ENCODE measurements at places on chromosomes 5 and 9.

- DNase-seq = no peak
Observed at GRCh38 chr9:133938753-133939152, 53.4 kb downstream of the VAV2 start.

DNA sequence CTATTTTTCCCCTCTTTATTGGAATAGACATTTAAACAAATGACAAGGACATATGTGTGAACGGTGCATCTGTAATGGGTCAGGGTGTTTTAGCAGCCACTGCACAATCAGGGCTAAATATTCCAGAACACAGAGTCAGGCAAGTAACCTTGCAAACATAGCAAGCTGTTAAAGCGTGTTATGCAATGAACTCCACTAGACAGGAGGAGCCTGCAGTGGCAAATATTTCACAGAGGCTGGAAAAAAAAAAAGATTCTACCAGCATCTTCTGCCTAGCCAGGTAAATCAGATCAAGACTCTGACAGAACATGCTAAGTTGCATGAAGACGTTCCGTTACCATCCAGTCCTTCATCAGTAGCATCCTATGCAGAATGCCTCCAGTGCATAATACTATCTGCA, 171.8 kb downstream of the SEMA5A start:
- no peak for DNase-seq

DNA sequence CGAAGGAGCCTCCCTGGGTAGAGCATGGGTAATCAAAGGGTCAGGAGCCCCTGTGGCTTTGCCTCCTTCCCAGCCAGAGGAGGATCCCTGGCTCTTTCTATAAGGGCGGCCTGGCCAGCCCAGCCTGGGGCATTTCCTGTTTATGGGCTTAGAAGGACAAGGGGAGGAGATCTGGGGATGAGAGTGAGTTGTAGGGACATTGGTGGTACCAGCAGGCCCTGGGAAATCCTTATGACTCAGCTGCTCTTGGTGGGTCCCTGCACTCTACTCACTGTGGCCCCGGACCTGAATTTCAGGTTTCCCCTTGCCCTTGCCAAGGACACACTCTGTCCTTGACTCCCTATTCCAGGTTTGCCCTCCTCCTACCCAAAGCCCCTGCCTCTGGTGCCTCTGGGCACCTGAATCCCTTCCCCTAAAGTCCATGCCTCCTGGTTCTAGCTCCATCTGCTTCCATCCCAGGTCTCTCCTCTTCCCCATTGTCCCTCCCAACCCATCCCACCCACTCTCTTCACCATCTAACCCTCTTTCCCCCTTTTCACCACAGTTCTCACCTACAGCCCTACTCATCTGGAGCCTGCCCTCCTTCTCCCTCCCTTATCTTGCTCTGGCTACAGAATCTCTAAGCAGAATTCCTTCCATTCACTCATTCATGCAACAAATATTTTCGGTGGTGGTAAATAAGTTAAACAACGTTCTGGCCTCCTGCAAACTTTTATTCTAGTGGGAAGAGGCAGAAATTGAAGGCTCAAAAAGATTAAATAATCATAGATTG, 34.9 kb downstream of the PCDH1 start:
- no peak for DNase-seq

DNA sequence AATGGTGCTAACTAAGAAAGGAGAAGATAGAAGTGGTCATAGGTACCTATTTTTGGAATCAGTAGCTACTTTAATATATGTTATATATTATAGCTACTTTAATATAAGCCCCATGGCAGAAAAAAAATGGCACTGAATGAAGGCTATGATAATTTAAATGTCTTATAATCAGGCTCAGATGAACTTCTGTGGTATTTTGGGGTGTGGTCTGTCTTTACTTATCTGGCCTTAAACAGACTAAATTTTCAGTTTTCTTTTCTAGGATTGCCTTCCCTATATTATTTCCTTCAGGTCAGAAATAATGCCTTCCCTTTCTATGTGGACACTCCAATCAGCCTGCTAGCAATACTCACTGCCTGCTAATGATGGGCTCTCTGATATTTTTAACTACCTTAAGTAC, 292.3 kb downstream of the SLF1 start:
- no peak for DNase-seq

DNA sequence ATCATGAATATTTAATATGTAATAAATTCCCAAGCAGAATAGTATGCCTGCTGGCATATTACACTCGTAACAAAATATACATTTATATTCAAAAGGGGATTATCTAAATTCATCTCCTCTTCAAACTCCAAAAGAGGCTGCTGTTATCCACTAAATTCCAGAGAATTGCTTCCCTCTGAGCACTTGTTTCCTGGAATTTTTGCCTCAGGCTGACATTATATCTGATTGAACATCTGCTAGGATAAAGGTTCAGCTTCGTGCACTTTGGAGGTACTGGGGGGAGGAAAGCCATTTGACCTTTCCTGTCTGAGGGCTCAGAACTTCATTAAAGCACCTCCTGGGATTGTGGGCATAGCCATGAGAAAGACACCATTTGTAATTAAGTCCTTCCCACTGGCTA, 4.3 kb upstream of the HAPLN1 start:
- DNase-seq = no peak

GRCh38 chr5:86565197-86565789, 52.4 kb upstream of the COX7C start:
- DNase-seq = no peak

DNA sequence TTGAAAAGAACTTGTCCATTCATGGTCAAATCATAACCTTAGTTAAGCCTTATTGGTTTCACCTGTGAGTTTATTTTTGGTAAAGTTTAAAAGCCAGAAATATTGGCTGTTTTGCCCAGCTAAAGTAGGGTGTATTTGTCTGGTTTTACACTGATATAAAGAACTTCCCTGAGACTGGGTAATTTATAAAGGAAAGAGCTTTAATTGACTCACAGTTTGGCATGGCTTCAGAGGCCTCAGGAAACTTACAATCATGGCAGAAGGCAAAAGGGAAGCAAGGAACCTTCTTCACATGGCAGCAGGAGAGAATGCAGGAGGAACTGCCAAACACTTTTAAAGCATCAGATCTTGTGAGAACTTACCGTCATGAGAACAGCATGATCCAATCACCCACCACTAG, 55.3 kb downstream of the JAKMIP2 start:
- no peak for DNase-seq

GRCh38 chr5:126954981-126955380, 75.4 kb downstream of the MARCHF3 start:
- DNase-seq = no peak

GRCh38 chr9:36336131-36336907, 63.8 kb downstream of the RNF38 start:
- DNase-seq = no peak

DNA sequence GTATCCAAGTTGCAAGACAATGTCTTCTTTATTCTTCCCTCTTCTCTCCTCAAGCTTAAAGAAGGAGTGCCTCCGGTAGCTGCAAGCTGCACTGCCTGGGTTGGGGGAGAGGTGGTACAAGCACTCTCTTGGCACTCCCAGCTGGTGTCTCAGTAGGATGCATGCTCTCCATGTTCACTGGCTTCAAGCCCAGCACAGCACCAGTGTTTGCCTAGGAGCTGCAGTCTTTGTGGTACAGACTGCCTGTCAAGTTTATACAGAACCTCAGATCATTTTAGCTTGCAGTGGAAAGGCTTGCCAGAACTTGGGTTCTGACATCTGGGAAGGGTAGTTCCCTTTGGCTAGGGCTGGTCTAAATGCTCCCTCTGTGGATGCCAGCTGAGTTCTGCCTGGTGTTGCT, 505.6 kb downstream of the MAN2A1 start:
- DNase-seq = no peak

- no peak for DNase-seq
Observed at GRCh38 chr9:21549251-21549765, 67.2 kb upstream of the IFNE start.

- no peak for DNase-seq
Observed at GRCh38 chr9:69760278-69760610, 433 bp upstream of the PTAR1 start.

GRCh38 chr5:139404484-139404840, 573 bp upstream of the SPATA24 start:
- DNase-seq = no peak

- DNase-seq = no peak
Observed at GRCh38 chr5:157059891-157060290, 975 bp upstream of the HAVCR1 start.

- no peak for DNase-seq
Observed at GRCh38 chr5:125199968-125200865, 453.8 kb upstream of the ZNF608 start.
